ENCODE measurements at places on chromosomes 2 and 18.

GRCh38 chr2:205722283-205722918, 40.1 kb downstream of the NRP2 start:
- DNase-seq, result no peak

DNA sequence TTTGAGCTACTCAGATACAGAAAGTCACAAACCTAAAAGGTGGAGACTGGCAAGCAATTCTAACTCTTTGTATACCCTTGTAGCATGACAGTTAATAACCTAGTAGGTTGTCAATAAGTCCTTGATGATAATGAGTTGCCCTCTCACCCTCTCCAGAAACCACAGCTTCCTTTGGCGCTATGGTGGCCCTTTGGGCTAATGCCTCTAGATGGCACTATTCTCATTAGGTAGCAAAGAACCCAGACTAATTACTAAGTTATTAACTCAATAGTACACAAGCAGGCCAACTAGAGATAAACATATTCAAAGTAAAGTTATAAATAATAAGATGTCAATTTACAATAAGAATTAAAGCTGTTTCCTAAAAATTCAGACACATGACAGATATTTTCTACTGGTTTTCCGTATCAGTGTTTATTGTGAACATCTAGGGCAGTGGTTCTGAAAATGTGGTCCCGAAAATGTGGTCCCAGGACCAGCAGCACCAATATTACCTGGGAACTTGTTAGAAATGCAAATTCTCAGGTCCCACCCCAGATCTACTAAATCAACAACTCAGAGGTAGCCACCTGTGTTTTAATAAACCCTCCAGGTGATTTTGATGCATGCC, 41.1 kb downstream of the LDAH start:
- no peak for DNase-seq

- DNase-seq, result no peak
Observed at GRCh38 chr2:152198499-152198898, 22.9 kb upstream of the STAM2 start.

DNA sequence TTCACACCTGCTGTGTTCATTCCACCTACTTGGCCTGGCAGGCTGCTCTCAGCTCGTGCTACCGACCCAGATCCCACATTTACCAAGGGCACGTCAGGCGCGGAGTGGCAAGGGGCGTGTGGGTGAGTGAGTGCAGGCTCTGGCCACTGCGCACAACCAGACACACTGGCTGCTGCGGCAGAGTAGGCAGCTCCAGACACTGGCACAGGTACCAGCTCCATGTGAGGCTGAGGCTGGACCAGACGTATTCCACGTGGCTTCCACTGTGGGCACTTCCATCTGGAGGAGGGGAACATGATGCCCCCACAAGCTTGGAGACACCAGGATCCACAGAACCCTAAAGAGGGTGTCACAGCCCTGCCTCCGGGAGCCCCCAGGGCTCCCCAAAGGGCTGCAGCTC, 74.6 kb upstream of the ZNF804A start:
- DNase-seq, result no peak

DNA sequence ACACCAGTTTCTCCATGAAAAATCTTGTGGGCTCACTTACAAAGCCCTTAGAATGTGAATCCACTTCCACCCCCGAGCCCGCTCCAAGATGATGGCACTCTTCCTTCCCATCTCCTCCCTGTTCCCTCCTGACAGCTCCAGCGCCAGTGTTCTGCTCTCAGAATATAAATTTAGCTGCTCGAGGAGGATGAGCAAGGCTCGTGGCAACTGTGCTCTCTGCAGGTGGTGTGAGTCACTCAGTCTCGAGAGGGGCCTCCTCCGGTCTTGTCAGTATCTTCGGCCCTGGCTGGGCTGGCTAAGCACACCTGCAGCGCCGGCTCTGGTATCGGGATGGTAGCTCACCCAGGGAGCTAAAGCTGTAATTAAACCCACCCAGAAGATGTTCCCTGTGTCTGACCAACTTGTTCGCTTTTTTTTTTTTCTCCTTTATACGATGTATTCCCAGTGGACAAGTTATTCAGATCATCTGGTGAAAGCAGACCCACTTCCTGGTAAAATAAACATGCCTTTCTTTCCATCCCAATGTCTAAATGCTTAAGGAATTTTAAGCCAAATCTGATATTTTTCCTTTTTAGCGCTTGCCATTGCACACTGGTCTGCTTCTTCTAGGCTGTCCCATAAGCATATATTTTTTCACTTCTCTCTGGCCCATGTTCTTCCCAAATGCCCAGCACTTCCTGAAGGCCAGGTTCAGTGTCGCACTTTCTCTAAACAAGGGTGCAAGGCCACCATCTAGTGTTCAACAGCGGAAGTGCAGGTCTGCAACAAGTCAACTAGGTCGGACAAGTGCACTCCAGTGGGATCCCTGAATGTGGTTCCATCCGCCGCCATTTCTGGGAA, 31.4 kb upstream of the YPEL5 start:
- peak; percentile 75 for DNase-seq

- DNase-seq, result no peak
Observed at GRCh38 chr2:5668682-5669250, 23.4 kb upstream of the SOX11 start.

- no peak for DNase-seq
Observed at GRCh38 chr2:141497272-141497671, 633.5 kb downstream of the LRP1B start.

DNA sequence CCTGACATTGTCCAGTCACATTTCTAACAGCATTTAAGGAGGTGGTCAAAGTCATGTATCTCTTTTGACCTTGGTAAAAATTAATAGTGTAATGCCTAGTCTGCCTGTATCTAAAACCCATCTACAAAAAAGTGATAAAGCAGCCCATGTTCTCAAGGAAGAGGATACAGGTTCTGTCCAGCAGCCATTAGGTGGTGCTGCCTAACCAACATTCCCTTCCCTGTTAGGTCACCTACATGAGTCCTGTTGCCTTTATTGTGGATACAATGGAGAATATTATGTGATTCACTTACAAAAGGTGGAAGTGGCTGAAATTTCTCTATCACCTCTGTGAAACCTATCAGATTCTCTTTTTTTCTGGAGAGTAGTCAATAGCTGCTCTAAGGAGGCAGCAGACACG, 52.5 kb downstream of the AQP4 start:
- DNase-seq, result no peak

- no peak for DNase-seq
Observed at GRCh38 chr2:9984217-9984739, 32.8 kb downstream of the GRHL1 start.

All from SK-N-MC (cell line).